ENCODE measurements at places on chromosomes 11 and 22. TPM values are rescaled to one million over a fixed set of nuclear protein-coding genes. Genes with fewer than 3 reads are reported as not detected.

GRCh38 chr22:45682064-45682463 lies 10.4 kb downstream of the ATXN10 start:
- H3K4me1 ChIP-seq, result no peaks in the 10 kb centered on the region
- H3K4me3 ChIP-seq, result no peak overlapping the region
- no peaks in the 10 kb centered on the region for H3K36me3 ChIP-seq
- DNase-seq, result no peak
- no peaks in the 10 kb centered on the region for H3K27me3 ChIP-seq

Gene OR56A3
- not detected for total RNA-seq

GRCh38 chr11:66868726-66869566 lies 12.1 kb downstream of the LRFN4 start:
- H3K27ac ChIP-seq, result no peak overlapping the region
- no peaks in the 10 kb centered on the region for H3K27me3 ChIP-seq
- no peaks in the 10 kb centered on the region for H3K36me3 ChIP-seq
- H3K4me1 ChIP-seq, result no peaks in the 10 kb centered on the region
- H3K4me3 ChIP-seq, result no peak overlapping the region

- H3K27me3 ChIP-seq, result no peaks in the 10 kb centered on the region
- H3K36me3 ChIP-seq, result peaks cover 9% of the 10 kb centered on the region
- H3K4me1 ChIP-seq, result no peaks in the 10 kb centered on the region
- H3K27ac ChIP-seq, result no peak overlapping the region
Observed at GRCh38 chr11:17992916-17993315, 19.9 kb downstream of the SERGEF start.

DNA sequence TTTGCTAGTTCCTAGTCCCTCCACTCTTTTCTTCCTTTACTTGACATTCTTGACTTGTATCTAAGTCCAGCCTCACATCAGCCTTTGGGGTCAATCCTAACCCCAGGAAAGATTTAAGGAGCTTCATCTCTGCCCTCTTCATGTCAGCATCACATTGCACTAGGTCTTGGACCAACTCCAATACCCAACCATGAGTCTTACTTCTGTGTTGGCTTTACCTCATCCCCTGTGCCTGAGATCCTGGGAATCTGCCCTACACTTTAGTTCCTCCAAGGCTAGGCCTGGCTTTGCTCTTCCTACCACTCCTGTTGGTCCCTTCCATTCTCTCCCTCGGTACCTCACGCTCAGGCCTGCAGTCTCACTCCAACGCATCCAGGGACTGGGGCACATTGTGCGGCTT lies 117.0 kb downstream of the SLC1A2 start:
- no peaks in the 10 kb centered on the region for H3K36me3 ChIP-seq
- H3K4me3 ChIP-seq, result no peak overlapping the region
- H3K4me1 ChIP-seq, result no peaks in the 10 kb centered on the region
- DNase-seq, result no peak

- peaks cover 30% of the 10 kb centered on the region for H3K4me1 ChIP-seq
- H3K4me3 ChIP-seq, result peak overlapping the region; percentile 99
- H3K27ac ChIP-seq, result peak overlapping the region; percentile 99
- no peaks in the 10 kb centered on the region for H3K27me3 ChIP-seq
- DNase-seq, result no peak
- peaks cover 61% of the 10 kb centered on the region for H3K36me3 ChIP-seq
Observed at GRCh38 chr11:65501186-65501471, 2.3 kb downstream of the MALAT1 start.

- H3K4me3 ChIP-seq, result no peak overlapping the region
- DNase-seq, result no peak
- no peaks in the 10 kb centered on the region for H3K36me3 ChIP-seq
- H3K27ac ChIP-seq, result no peak overlapping the region
- peaks cover 5% of the 10 kb centered on the region for H3K4me1 ChIP-seq
Observed at GRCh38 chr11:129747071-129747470, 68.6 kb upstream of the TMEM45B start.

Gene GAL
- not detected for total RNA-seq

GRCh38 chr11:35180317-35181233 lies 41.6 kb downstream of the CD44 start:
- H3K36me3 ChIP-seq, result peaks cover 45% of the 10 kb centered on the region
- H3K4me1 ChIP-seq, result peaks cover 88% of the 10 kb centered on the region
- peak overlapping the region; percentile 65 for H3K27ac ChIP-seq
- no peak for DNase-seq
- H3K4me3 ChIP-seq, result peak overlapping the region; percentile 6
